ENCODE measurements at places on chromosomes 2 and 18. TPM values are rescaled to one million over a fixed set of nuclear protein-coding genes. Genes with fewer than 3 reads are reported as not detected.

The KCTD1 gene
- polyA plus RNA-seq, result 216 TPM

The UGT1A5 gene
- polyA plus RNA-seq, result not detected

The SERPINB10 gene
- polyA plus RNA-seq, result not detected

The KIF1A gene
- polyA plus RNA-seq, result 31.6 TPM

The CDK15 gene
- polyA plus RNA-seq, result not detected

The B3GNT7 gene
- polyA plus RNA-seq, result not detected

The KLHL41 gene
- polyA plus RNA-seq, result 2.1 TPM

The TDRD15 gene
- not detected for polyA plus RNA-seq

The LINC00305 gene
- not detected for polyA plus RNA-seq

The EFR3B gene
- 4.0 TPM for polyA plus RNA-seq

The RBM44 gene
- polyA plus RNA-seq, result 0.35 TPM

The GPBAR1 gene
- not detected for polyA plus RNA-seq

The DCC gene
- 2.2 TPM for polyA plus RNA-seq

The RGPD4 gene
- not detected for polyA plus RNA-seq

The HOXD3 gene
- not detected for polyA plus RNA-seq

The CAPN13 gene
- polyA plus RNA-seq, result not detected

The NXPH2 gene
- 1.5 TPM for polyA plus RNA-seq

The SLC11A1 gene
- polyA plus RNA-seq, result not detected

The TEKT4 gene
- polyA plus RNA-seq, result not detected

The C1GALT1C1L gene
- polyA plus RNA-seq, result 2.1 TPM

The FIGLA gene
- polyA plus RNA-seq, result not detected

The RAX gene
- not detected for polyA plus RNA-seq

The NEB gene
- 2.4 TPM for polyA plus RNA-seq

The PTPN4 gene
- polyA plus RNA-seq, result 116 TPM

The CDKL4 gene
- polyA plus RNA-seq, result 2.8 TPM

The POTEI gene
- polyA plus RNA-seq, result 0.67 TPM

All from Purkinje cell (primary cell).